ENCODE measurements at places on chromosomes 12 and 14.

GRCh38 chr14:91906374-91906773 lies 39.0 kb upstream of the TC2N start:
- DNase-seq = no peak

- DNase-seq = no peak
Observed at GRCh38 chr12:113889891-113890581, 76.1 kb downstream of the RBM19 start.

GRCh38 chr12:53365245-53365904 lies 14.6 kb upstream of the SP1 start:
- DNase-seq = no peak

DNA sequence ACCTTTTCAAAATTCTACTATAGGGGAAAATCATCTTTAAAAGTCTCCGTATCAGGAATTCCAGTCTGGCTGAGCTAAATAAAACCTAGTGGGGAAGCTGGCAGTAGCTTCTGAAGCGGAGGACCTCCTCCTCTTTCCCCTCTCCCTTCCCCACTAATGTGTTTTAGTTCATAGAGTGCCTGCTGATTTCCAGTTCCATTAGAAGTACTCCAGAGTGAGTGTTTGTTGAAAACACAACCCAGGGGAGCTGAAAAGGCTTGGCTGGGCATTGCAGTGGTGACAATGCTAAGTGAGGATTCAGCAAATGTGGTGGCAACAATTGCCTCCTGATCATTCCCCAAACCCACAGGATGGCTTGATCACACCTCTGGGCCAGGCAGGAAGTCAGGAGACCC lies 144.2 kb upstream of the FRMD6 start:
- DNase-seq = no peak

DNA sequence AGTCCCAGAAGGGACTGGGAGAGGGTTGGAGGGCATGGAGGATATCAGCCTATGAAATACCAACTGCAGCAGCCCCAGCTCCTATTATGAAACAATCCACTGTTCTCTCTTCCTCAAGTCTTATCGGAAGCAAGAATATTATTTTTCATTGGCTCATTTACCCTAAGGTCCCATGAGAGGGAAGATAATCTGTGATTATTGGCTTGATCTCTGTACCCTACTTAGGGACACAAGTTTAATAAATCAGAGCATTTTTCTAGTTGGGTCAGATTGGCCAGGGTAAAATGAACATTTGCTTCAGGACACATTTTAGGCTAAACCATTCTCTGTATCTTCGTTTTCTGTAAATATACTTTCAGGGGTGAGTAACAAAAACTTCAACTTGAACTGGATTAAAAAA lies 43.1 kb upstream of the GNG2 start:
- DNase-seq = no peak

DNA sequence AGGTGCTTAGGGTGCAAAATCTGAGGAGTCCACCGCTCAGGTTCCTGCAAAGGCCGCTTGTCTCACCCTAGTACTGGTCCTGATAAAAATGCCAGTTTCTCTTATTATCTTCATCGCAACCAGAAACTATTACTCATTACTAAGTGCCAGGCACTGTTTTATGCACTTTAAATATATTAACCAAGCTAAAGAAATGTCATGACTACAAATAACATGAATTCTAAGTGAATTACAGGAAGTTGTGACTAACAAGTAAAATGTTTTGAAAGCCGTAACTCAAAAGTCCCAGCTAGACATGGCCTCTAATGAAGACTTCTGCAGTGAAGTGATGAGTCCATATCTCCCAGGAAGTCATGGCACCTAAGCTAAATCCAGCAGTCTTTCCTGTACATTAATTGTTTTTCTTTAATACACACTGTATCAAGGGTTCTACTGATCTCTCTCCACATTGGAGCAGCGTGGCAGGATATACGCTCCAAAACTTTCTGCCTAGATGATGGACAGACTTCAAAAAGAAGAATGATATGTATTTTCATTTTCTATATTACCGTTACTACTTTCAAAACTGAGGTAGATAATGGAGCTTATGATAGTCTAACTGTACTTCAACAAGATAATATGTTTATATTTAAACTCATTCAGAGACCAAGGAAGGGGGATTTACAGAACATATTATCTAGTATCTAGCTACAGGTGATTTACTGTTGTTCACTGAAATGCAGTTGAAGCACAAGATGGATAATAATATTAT lies 117.3 kb upstream of the ARID2 start:
- DNase-seq = no peak

DNA sequence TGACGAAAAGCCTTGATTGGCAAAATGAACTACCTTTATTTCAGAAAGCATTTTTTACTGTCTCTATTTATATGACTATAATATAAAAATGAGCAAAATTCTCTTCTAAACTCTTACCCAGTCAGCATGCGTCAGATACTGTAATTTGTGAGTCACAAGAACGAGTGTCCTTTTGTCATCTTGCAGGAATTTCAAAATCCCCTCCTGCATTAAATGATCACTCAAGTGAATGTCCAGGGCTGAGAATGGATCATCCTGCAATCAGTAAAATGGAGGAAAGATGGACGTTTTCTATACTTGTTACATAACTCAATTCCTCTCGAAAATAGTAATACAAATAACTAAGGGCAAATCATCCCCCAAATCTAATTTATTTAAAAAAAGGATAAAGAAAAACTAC lies 77.7 kb upstream of the KCNJ8 start:
- no peak for DNase-seq

- DNase-seq = no peak
Observed at GRCh38 chr14:60679566-60680258, 30.4 kb upstream of the SIX1 start.

- no peak for DNase-seq
Observed at GRCh38 chr14:103740991-103741689, 25.5 kb downstream of the ZFYVE21 start.

DNA sequence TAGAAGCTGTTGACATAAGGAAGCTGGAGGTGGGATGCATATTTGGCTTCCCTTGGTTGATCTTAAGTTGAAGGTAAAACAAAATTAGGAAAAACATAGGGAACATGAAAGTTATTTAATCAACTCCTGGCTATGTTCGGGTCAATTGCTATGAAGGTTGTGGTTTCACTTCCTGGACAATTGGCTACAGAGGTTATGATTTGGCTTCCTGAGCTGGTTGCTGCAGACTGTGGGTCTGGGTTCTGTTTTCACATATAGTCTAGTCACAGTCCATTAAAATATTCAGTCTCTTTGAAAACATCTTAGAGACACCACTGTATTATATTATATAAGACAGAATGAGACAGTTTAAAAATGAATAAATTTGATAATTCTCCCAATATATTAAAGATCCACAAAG lies 895.2 kb upstream of the USP15 start:
- DNase-seq = no peak

DNA sequence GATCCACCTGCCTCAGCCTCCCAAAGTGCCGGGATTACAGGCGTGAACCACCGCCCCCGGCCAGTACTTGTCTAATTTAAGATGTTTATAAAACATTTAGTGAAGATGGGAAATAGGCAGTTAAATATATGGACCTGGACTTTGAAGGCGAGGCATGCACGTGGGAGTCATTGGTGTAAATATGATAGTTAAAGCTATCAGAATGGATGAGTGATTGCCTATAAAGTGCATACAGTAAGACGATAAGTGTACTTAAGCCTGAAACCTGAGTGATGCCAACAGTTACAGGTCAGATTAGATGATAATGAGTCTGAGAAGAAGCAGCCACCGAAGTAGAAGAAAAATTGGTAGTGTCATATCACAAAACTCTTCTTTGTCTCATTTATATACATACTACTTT lies 11.5 kb downstream of the RAD51B start:
- DNase-seq = no peak

DNA sequence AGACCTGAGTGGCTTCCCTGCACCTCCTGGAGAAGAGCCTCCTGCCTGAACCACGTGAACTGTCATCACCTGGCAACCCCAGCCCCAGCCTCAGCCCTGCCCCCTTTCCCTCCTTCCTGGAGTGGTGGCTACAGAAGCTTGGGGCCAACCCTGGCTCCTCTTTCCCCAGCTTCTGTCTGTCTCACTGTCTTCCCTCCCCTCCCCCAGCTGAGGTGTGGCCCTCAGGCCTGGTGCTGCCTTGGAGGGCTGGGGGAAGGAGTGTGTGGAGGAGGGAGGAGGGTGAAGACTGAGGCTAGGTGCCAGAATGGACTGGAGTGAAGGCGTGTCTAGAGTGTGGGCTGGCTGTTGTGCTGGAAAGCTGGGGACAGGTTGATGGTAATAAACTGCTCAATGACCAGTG lies 9.7 kb downstream of the NFATC4 start:
- DNase-seq = no peak

- DNase-seq = no peak
Observed at GRCh38 chr12:115946092-115946491, 331.4 kb downstream of the MED13L start.

DNA sequence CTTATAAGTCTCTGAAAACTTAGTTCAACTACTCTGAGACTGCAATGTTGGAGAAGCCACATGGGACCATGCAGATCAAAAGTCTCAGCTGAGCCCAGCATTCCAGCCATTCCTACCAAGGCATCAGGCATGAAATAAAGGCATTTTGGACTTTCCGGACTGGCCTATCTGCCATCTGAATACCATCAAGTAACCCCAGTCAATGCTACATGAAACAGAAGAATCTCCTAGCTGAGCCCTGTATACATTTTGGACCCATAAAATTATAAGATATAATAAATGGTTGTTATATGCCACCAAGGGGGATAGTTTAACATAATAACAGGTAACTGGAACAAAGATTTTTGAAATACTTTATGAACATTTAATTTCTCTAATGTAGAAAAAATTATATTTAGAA lies 9.3 kb upstream of the TMEM260 start:
- DNase-seq = no peak

GRCh38 chr12:96985515-96986362 lies 78.7 kb downstream of the NEDD1 start:
- no peak for DNase-seq

GRCh38 chr14:32985866-32986265 lies 47.2 kb downstream of the NPAS3 start:
- DNase-seq = no peak

DNA sequence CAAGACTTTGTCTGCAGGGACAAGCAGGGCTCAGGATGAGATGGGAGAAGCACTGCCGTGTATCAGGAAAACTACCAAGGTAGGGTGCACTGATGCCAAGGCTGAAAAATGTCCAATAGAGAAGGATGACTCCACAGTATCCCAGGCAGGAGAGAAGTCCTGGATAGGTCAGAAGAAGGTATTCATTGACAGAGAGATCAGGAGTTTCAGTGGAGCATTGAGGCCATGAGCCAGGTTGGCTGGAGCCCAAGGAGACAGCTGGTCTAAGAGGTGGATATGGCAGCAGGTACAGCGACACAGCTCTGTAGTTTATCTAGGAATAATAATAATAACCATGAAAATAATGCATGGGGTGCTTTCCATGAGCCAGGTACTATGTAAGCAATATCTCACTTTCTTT lies 180.9 kb downstream of the EXOC5 start:
- no peak for DNase-seq

- DNase-seq = no peak
Observed at GRCh38 chr14:99351166-99352007, 79.4 kb upstream of the BCL11B start.

DNA sequence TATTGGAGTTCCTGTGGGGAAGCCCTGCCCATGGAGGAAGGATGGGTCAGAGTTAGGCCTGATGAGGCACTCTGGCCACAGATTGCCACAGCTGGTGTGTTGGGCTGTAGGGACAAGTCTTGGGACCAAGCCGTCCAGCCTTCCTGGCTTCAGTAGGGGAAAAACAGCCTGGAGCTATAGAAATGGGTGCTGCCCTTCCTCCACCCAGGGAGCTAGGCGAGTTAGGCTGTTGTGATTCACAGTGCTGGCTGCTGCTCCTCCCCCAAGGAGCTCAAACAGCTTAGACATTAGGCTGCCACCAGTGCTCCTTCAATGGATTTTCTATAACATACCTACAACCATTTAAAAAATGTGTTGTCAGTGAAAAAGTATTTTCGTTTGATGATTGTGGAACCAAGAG lies 274.3 kb downstream of the RPL10L start:
- no peak for DNase-seq

DNA sequence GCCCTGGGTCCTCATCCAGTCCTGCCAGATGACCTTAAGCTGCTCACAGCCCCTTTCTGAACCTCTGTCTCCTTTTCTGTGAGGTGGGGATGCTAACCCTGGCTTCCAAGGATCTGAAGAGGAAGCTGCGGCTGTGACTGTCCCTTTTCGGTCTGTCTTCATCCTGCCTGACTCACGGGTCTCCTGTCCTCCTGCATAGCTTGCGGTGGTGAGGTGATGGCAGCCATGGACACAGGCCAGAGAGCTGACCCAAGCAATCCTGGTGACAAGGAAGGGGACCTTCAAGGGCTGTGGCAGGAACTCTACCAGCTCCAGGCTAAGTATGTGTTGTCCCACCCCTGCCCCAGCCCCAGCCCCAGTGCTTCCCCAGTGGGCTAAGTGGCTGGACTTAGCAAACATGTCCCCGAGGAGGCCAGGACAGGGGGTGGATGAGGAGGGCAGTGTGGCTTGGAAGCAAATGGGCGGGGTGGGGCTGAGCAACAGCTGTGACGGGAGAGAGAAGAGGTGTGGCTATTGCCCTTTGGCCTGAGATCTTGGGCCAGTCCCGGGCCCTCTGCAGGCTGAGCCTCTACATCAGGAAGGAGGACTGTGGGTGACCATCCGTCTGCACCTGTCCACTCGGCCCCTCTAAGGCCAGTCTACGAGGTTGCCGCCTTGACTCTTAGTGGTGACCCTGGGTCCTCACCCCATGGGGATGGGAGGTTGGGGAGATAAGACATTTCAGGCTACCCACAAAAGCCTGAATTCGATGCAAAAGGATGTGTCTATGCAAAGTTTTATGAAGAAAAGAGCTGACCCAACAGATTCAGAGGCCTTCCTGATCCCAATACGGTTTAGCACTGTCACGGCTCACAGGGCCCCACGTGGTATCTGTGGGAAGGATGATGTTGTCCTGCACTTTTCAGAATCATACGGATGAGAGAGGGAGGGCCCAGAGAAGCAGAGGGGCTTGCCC lies 1.1 kb downstream of the CCDC197 start:
- no peak for DNase-seq

DNA sequence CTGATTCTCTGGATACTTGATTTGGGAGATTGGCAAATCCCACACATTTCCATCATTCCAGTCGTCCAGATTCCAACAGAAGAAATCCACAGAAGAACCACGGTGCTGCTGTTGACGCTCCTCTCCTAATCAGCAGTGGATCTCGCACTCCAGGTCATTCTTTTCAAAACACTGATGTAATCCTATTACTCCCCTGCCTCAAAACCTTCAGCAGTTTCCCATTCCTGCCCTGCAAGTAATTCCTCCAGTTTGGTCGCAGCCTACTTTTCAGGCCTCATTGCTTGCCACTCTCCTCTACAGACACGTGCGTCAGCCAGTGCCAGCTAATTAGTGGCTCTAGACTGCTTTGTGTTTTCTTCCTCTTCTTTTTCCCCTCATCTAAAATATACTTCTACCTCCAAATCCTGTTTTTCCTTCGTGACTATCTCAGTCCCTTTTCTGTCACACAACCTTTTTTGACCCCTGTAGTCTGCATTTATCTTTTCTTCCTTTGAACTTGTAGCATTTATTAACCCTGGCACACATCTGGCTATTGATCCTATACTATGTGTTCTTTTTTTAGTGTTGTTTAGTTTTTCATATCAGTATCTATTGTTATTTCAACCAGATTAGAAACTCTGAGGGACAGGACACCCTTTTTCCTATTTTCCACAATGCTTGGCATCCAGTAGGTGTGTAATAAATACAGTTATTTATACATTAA lies 36.8 kb downstream of the PRORP start:
- no peak for DNase-seq

GRCh38 chr14:94448071-94448808 lies 4.4 kb downstream of the SERPINA11 start:
- DNase-seq = no peak

GRCh38 chr12:15982921-15983320 lies 71.8 kb downstream of the DERA start:
- DNase-seq = no peak

GRCh38 chr14:68345738-68346137 lies 447.1 kb downstream of the ZFP36L1 start:
- DNase-seq = no peak
